Fibroblast of skin of abdomen (primary cell): ENCODE measurements at places on chromosomes 16 and 17.

DNA sequence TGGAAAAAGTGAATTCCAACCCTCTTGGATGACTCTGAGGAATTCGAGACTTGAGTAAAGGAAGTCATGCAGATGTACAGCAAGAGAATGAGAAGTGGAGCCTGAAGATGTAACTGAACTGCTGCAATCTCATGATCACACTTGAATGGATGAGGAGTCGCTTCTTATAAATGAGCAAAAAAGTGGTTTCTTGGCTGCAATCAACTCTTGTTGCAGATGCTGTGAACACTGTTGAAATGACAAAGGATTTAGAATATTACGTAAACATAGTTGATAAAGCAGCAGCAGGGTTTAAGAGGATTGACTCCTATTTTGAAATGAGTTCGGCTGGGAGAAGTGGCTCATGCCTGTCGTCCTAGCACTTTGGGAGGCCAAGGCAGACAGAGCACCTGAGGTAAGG, 25.5 kb downstream of the ASPA start:
- DNase-seq: no peak

GRCh38 chr17:83055911-83056582, 23.4 kb upstream of the METRNL start:
- peak; percentile 82 for DNase-seq

DNA sequence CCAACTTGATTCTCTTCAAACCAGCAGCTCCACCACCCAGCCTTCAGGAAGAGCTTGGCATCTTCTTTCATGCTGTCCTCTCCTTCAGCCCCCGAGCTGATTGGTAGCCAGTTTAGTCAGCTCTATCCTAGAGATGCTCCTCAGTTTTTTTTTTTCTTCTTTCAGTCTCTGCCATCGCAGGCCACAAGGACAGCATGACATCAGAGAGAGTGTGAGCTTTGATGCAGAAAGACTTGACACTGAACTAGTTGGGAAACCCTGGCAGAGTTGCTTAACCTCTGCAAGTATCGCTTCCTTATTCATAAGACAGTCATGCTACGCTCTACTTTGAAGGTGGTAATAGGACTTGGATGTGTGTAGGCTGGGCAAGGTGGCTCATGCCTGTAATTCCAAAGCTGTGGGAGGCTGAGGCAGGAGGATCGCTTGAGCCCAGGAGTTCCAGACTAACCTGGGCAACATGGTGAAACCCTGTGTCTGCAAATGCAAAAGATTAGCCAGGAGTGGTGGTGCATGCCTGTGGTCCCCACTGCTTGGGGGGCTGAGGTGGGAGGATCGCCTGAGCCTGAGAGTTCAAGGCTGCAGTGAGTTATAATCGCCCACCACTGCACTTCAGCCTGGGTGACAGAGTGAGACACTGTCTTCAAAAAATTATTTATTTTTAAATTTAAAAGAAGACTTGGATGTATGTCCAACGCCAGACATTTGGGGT, 2.6 kb downstream of the CD300LB start:
- no peak for DNase-seq

- peak; percentile 5 for DNase-seq
Measured at GRCh38 chr17:31444026-31444425, 52.6 kb downstream of the RAB11FIP4 start.

GRCh38 chr17:7262935-7263800, 890 bp upstream of the CLDN7 start:
- DNase-seq: no peak

- no peak for DNase-seq
Measured at GRCh38 chr16:67995423-67995822, 3.9 kb downstream of the DPEP2 start.

- DNase-seq: peak; percentile 20
Measured at GRCh38 chr17:2853283-2854142, 57.3 kb downstream of the RAP1GAP2 start.

- DNase-seq: no peak
Measured at GRCh38 chr16:69115837-69116236, 10.4 kb downstream of the HAS3 start.

DNA sequence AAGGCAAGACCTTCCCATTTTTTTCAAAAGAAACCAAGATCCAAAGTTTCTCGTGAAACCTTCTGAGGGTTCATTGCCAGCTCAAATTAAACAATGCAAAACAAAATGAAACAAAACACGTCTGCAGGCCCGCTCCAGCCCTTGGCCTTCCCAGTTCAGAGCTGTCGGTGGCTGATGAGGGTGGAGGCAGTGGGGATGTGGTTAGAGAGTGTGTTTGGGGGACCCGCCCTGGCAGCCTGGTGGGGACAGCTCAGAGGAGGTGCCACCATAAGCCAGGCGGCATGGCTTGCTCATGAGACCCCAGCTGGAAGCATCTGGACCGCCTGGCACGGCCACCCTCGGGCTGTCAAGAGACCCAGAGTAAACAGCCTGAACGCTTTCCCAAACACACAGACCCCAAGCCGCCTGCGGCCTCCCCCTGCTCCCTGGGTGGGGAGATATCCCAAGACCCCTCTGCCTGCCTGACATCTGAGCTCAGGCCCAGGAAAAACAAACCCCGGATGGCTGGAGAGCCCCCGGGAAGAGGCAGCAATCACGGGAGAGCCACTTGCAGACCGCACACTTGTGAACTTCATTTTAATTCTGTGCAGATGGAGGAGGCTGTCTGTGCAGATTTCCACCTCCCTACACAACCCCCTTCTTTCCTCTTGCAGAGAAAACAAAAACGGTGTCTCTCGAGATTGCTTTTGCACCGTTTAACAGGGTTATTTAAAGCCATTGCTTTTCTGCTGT, 35.4 kb upstream of the LITAF start:
- no peak for DNase-seq
